NCI-H1436 (cell line): ENCODE measurements at places on chromosomes 5 and 9.

DNA sequence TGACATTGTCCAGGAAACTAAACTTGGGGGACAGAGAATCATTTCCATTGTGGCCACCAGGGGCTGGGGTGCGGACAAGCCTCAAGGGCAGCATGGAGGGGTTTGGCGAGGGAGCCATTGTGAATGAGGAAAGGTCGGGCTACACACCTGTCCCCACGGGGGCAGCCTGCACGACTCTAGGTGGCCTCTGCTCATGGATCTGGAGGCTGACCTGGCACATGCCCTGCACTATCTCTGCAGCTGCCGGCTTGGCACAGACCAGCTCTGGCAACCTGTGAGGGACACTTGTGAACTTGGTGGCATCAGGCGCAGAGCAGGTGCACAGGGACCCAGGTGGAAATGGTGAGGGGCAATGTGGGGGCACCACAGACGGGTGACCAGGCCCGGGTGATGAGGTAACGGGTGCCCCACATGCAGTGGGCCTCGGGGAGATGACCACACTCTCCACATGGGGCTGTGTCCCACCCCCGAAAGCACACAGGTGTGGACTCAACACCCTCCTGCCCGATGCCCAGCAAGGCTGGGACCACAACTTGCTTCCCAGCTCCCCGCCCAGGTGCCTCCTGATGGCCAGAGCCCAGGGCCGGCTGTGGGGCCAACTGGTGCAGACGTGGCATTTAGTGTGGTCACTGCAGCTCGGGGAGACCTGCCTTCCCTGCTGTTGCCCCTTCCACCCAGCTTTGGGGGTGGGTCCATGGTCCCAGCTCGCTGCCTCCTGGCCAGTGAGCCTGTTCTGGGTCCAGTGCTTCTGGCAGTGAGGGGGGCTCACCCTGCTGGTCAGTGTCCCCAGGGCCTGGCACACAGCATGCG is 60.9 kb upstream of the UBAC1 start:
- no peak for DNase-seq

DNA sequence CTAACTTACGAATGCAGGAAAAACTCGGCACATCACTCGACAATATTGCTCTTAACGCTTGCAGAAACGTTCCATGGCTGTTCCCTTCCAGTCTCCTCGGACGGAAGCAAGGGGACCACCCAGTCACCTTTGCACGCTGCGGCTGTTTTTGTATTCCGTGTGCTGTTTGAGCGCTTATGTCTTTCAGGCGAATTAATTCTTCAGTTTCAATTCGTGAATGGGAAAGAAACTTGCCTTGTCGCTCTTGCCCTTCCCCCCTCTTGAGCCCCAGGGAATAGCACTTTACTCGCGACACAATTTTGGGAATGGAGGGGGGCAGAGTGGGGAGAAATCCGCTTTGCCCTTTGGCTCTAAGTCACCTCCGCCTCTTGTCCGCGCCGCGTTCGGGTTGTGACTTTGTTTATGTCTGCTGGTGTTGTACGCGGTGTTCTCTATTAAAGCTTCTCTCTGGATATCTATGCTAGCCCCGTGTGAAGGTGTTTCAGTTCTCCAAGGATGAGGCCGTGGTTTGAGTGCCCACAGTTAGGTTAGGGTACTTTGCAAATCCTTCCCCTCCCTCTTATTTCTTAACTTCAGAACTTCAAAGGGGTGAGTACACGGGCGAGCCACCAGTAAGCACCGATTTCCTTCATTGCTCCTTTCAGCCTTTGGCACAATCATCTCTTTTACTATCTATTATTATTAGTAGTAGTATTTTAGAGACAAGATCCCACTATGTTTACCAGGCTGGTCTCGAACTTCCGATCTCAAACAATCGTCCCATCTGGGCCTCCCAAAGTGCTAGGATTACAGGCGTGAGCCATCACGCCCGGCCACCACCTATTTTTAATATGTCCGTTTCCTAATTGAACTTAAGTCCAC is 2.7 kb downstream of the FOXB2 start:
- DNase-seq: no peak

- no peak for DNase-seq
Measured at GRCh38 chr5:123156577-123157296, 67.7 kb downstream of the PRDM6 start.

- no peak for DNase-seq
Measured at GRCh38 chr5:163566678-163567077, 61.3 kb downstream of the MAT2B start.

- peak; percentile 7 for DNase-seq
Measured at GRCh38 chr9:113492343-113493202, 29.0 kb downstream of the RGS3 start.

DNA sequence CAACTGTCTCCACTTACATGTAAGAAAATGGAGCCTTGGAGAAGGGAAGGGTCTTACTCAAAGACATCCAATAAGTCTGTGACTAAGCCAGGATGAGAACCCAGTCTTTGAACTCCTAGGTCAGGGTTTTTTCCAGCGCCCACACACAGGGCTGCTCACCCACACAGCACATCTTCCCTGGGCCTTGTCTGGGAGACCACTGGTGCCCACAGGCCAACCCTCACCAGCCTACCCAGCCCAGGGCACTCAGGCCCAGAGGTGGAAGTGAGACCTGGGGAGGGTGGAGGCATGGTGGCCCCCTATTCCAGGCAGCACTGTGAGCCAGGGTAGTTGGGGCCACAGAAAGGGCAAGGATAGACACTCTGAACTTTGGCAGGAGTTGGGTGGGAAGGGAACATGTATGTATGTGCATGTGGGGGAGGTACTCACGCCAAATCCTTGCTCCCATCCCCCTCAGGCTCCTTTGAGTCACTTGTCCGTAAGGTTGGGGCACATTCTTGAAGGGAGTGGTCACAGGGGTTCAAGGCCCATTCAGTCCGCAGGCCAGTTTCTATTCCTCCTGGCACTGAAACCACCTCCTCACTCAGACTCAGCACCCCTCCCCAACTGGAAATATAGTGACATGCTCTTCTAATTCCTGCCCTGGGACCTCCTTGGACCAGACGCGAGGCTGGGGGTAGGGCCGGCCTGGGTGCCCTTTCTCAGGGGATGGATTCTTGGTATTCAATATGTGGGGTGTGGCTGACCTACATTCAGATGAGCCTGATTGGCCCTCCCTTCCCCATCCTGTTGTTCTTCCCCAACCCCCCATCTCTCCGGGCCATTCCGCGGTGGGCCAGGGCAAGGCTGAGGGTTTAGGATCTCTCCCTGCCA is 2.9 kb upstream of the SLC4A9 start:
- DNase-seq: no peak

DNA sequence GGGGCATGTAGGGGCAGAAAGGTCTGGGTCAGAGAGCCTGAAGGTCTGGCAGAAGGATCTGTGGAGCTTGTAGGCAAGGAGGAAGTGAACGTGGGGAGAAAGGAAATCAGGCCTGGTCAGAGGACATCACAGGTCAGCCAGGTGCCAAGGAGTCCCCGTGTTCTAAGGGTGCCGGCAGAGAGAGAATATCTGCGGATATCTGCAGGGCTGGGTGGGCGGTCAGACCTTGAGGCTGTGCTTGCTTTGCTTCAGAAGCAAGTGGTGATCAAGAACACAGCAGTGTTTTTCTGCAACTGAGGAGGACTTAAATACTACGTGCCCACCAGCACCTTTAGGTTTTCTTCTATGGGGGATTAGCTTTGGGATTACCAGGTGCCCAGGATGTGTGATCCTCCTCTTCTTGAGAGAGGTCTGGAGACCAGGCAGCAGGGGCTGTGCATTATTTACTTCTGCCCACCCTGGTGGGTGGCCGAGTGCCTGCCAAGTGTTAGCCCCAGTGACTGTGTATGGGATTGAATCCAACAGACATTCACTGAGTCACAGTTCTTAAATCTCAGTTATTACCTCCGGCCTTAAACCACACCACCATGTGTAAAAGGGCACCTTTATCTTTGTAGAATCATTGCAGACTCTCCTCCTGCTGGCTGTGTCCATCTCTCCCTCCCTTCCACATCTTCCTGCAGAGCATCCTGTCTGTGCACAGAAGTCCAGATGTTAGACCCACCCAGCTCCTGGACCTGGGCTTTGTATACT is 12.5 kb upstream of the SHB start:
- DNase-seq: no peak

GRCh38 chr5:112174959-112175594 is 244.0 kb downstream of the EPB41L4A start:
- DNase-seq: no peak

GRCh38 chr9:19429595-19429994 is 20.8 kb downstream of the ACER2 start:
- no peak for DNase-seq

DNA sequence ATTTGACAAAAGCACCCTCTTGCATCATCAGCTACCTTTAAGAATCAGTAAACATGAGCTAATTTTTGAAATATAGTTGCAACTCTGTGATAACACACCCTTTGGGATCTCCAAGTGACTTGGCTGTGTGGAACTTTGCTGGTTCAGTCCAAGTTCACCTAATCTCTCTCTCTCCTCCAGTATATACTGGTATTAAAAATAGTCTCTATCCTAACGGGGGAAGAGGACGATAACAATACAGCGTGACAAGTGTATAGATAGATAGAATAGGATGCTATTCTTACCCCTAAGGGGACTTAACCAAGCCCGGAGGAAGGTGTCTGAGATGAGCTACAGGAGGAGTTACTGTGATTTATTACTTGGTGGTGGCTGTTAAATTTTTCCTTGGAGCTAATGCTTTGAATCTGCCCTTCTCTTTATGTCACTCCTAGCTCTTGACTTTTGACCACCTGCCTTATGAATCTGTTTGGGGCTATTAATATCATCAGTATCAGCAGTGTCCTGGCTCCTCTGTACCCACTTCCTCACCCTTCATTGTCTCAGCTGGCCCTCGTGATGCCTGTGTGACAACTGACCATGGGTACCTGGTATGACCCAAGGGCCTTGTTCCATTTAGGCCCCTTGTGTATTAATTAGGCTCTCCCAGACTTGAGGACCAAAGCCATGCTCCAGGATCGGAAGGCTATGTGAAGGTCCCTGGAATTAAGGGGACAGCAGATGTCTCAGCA is 223.9 kb downstream of the SREK1 start:
- DNase-seq: no peak

GRCh38 chr9:8723195-8723594 is 923.6 kb upstream of the DMAC1 start:
- no peak for DNase-seq

DNA sequence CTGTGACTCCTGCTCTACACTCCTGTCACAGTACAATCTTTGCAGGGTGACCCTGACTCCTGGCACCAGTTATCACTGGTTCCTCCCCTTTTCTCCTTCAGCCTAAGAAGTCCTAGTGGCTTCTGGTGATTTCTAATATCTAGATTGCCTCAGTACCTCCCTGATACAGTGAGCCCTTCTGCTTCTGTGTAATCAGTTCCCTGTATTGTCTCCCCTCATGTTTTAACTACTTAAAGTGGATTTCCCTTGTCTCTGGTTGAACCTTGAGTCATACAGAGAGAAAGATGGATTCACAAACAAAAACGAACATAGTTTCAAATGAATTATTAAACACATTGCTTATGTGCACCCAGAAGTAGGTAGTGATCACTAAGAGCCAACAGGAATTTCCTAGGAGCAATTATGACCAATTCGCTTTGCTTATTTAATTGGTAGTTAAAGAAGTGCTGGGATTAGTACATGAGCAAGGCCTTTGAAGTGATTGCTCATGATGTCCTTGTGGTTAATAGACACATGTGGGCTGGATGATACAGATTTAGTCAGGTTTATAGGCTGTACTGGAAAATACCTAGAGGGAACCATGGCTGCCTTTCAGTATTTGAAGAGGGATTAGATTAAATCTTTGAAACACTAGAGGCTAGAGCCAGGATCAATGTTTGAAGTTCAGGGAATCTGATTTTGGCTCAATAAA is 145.8 kb upstream of the MEF2C start:
- DNase-seq: no peak

DNA sequence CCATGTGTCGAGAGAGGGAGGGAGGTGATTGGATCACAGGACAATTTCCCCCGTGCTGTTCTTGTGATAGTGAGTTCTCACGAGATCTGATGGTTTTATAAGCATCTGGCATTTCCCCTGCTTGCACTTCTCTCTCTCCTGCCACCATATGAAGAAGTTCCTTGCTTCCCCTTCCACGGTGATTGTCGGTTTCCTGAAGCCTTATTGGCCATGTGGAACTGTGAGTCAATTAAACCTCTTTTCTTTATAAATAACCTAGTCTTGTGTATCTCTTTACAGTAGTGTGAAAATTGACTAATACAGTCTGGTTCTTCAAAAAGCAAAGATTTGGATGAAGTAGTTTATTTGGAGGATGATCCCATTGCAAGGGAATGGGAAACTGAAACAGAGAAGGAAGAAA is 11.3 kb upstream of the MIER3 start:
- no peak for DNase-seq

DNA sequence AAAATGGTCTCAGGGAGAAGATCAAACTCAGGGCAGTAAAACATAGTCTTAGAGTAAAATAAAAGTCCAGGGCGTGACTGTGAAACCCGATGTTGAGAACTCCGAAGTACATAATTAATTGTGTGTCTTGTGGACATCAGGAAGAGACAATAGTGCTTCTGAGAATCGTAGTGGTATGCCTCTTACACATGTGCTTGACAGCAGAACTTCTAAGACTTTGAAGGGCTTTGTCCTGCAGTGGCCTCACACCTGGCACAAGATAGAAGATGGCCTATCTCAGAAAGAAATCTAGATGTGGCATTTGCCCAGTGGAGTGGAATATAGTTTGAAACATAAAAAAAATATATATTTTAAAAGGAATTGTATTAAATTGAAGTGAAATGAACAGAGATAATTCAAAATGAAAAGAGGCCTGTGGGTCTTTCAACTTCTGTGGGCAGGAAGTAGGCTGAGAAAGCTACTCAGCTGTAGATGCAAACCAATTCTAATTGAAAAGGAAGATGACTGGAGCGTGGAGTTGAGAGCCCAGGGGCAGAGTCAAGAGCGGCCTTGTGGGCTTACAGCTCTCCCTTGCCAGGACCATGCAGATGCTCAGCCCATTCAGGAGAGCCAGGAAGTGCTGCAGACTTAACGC is 468.4 kb downstream of the KDM4C start:
- no peak for DNase-seq

GRCh38 chr5:102853680-102854079 is 98.6 kb downstream of the PAM start:
- DNase-seq: no peak

DNA sequence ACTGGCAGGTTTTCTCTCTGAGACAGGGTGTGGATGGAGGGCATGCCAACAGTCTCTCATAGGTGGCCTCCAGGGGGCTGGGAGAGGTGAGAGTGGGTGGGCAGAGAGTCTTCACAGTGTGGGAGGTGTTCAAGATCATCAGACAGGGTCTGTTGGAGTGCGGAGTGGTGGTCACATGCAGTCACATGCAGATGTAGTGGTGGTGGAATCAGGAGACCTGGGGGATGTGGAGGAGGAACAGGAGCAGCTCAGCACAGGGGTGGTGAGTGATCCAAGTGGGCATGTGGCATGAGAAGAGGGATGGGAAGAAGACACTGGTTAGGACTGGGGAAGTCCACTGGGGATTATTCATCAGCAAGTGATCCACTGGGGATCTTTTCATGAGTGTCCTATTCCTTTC is 5.8 kb downstream of the GM2A start:
- no peak for DNase-seq

DNA sequence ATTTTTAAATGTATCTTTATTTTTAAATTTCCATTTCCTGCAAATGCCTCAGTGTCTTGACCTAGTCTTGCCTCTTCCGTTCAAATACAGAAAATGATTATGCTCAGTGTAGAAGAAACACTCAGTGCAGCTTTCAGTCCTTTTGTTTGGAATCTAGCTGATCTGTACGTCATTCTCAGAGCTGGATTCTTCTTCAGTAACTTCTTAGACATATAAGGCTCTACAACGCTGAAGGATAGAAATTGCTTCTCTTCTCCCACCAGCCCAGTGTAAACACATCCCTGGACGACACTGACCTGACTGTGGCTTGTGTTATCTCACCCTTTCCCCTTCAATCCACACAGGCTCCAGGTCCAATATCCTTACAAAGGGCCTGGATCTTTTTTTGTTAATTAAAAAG is 3.2 kb upstream of the ALDH1B1 start:
- no peak for DNase-seq
